ENCODE measurements at places on chromosomes 4 and X. TPM values are rescaled to one million over a fixed set of nuclear protein-coding genes. Genes with fewer than 3 reads are reported as not detected.

DNA sequence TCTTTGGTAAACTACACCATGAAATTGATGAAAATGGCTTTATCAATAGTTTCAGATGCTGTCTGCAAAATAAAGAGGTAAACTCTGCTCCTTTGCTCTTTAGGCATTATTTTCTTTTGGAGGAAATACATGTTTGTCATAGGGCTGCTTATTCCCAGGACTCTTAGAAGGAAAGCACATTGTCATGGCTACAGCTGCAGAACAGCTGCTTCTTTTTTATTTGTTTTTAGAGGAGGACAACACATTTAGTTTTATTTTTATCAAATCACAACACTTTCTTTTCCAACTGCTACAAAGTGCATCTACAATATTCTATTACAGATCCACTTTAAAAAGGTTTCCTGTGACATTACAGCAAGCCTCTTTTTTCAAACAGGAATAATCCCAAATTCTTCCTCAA is 12.7 kb upstream of the HPF1 start:
- DNase-seq: no peak
- no peaks in the 10 kb centered on the region for H3K36me3 ChIP-seq
- H3K4me3 ChIP-seq: no peak overlapping the region
- H3K27ac ChIP-seq: no peak overlapping the region

DNA sequence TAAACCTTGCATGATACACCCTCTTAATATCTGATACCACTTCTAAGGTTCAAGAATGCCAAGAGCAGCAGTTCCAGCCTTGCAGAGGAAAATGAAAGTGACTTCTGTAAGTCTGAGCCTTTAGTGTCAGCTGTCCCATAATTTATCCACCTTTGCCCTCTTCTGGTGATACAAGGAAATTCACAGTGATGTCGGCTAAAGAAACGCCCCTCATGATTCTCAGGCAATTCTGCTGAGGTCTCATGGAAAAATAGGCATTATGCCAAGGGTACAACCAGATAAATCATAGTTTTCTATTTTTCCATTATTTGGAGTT is 172.2 kb upstream of the CXCL13 start:
- no peaks in the 10 kb centered on the region for H3K4me1 ChIP-seq
- H3K27me3 ChIP-seq: 0 out of 2 replicates have a peak, but pooled peaks cover 5% of the 10 kb centered on the region
- H3K36me3 ChIP-seq: no peaks in the 10 kb centered on the region
- H3K4me3 ChIP-seq: no peak overlapping the region

DNA sequence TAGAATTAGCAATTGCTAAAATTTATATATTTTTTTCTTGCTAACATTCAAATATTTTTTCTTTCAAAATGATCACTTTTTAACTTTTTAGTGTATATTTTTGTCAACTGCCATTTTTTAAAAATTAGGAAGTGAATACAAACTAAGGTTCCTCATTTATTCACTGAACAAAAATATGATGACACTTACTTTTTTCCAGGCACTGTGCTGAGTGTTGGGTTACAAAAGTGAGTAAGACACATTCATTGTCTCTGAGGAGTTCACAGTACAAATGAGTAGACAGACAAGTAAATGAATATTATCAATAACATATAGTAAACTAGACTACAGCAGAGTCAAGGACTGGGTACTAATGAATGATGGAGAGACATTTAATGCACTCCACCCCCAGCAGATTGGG is 543.5 kb downstream of the PDHA2 start:
- no peak overlapping the region for H3K4me3 ChIP-seq
- H3K36me3 ChIP-seq: no peaks in the 10 kb centered on the region
- H3K27ac ChIP-seq: no peak overlapping the region
- no peaks in the 10 kb centered on the region for H3K4me1 ChIP-seq

GRCh38 chrX:123846577-123847038 is 13.2 kb upstream of the XIAP start:
- no peaks in the 10 kb centered on the region for H3K36me3 ChIP-seq
- no peak for DNase-seq
- no peak overlapping the region for H3K4me3 ChIP-seq
- H3K27me3 ChIP-seq: no peaks in the 10 kb centered on the region

- H3K27ac ChIP-seq: no peak overlapping the region
- H3K4me1 ChIP-seq: no peaks in the 10 kb centered on the region
- no peaks in the 10 kb centered on the region for H3K36me3 ChIP-seq
Observed at GRCh38 chr4:137378821-137379220, 153.5 kb downstream of the PCDH18 start.

DNA sequence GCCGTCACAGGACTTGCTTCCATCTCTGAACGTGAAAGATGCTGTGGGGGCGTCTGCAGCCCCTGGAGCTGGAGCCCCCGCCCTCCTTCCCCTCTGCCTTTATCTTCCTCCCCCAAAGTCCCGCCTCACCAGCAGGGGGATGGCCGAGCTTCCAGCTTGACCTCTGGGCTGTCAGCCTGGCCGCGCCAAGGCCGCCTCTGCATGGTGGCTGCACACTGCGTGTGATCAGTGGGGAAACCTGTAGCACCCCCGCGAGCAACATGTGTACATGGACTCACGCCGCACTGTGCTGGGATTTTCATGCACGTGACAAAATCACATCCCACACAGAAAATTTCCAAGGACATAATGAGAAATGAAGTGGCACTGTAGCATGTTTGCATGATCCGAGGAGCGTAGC is 26.5 kb upstream of the PSAPL1 start:
- no peaks in the 10 kb centered on the region for H3K36me3 ChIP-seq
- H3K27me3 ChIP-seq: no peaks in the 10 kb centered on the region
- no peak for DNase-seq
- H3K4me1 ChIP-seq: no peaks in the 10 kb centered on the region
- no peak overlapping the region for H3K27ac ChIP-seq

DNA sequence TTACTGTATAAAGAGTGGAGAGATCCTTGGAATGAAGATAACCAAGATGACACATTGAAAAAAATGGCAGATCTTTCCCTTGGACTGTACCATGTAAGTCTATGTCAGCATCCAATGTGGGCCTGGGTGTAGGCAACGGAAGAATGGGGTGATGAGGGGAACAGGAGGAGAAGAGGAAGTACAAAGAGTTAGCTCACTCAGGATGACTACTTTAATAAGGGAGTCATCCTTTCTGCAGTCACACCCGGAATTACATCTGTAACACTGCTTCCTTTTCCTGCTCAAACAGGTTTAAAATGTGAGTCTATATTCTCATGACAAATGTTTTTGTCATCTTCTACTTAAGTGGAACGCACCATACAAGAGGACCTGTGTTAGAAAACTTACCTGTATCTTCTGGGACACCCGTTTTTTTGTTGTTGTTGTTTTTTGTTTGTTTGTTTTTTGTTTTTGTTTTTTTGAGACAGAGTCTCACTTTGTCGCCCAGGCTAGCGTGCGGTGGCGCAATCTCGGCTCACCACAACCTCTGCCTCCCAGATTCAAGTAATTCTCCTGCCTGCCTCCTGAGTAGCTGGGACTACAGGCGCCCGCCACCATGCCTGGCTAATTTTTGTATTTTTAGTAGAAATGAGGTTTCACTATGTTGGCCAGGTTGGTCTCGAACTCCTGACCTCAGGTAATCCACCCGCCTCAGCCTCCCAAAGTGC is 18.0 kb downstream of the HPSE start:
- no peaks in the 10 kb centered on the region for H3K4me1 ChIP-seq
- H3K27ac ChIP-seq: no peak overlapping the region
- no peak overlapping the region for H3K4me3 ChIP-seq
- H3K36me3 ChIP-seq: no peaks in the 10 kb centered on the region

RTL9 gene
- total RNA-seq: 0.10 TPM

DNA sequence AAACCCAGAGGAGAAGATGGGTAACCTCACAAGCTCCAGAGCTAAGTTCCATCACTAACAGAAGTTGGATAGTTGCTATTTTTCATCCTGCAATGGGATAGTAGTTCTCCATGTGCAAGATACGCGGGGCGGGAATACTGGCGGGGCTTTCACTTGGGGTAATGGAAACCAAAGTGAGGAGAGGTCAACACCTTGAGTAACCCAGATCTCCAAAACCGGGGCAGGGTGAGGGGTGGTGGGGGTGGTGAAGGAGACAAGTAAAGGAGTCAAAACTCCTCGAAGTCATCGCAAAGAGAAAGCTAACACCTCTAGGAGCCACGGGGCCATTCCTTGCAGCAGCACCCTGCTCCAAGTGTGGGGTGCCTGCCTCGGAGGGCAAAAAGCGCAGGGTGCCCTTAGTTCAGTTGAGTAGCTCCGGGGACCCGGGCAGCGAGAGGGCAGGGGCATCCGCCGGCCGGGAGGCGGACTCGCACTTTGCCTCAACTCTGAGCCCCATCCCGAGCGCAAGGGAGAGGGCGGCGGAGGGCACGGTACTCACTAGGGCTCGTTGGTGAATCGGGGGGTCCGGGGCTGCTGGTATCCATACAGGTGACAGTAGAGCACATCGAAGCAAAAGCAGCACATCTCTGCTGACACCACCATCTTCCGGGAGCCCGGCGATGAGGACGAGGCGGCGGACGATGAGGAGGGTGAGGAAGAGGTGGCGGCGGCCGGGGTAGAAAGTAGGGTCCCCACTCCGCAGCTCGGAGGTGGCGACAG is 645 bp downstream of the AMMECR1 start:
- H3K4me1 ChIP-seq: no peaks in the 10 kb centered on the region
- no peaks in the 10 kb centered on the region for H3K27me3 ChIP-seq
- H3K36me3 ChIP-seq: no peaks in the 10 kb centered on the region
- no peak for DNase-seq
- H3K4me3 ChIP-seq: peak overlapping the region; percentile 75

All from HCT116 (cell line).